PC-9 (cell line): ENCODE measurements at places on chromosomes 6 and 20. TPM values are rescaled to one million over a fixed set of nuclear protein-coding genes. Genes with fewer than 3 reads are reported as not detected.

Gene TXLNB
- 0.09 TPM in 1 of 2 replicates, not detected in the other for total RNA-seq

Gene PHACTR1
- not detected in 2 replicates for total RNA-seq

Gene MAFB
- total RNA-seq = not detected in 2 replicates

Gene SAMD5
- total RNA-seq = 1.2 and 2.0 TPM in 2 replicates

GRCh38 chr6:43124481-43124880 is 46.6 kb upstream of the SRF start:
- no peak for DNase-seq

DNA sequence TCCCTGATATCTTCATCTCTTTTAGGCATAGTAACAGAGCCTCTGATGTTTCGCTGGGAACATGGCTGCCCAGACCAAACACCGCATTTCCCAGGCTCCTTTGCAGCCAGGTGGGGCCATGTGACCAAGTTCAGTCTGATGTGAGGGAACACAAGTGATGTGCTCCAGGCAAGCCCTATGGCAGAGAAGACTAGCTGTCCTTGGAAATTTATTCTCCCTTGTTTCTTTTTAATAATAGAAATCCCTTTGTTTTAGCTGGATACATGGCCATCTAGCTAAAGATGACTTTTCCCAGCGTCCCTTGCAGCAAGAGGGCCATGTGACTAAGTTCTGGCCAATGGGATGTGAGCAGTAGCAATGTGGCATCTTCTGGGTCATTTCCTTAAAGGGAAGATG is 30.8 kb downstream of the SLC2A10 start:
- no peak for DNase-seq

GRCh38 chr6:16420337-16420714 is 181.9 kb downstream of the GMPR start:
- DNase-seq = no peak

GRCh38 chr6:122869437-122870024 is 80.5 kb downstream of the SMPDL3A start:
- peak; percentile 59 for DNase-seq

- DNase-seq = no peak
These were observed 148.3 kb downstream of the SMOC2 start for GRCh38 chr6:168589275-168589674.

- DNase-seq = no peak
These were observed 57.6 kb downstream of the NUDT3 start for GRCh38 chr6:34334796-34335416.
